Coronary artery (tissue), 2 donors: ENCODE measurements at places on chromosomes 2 and 18.

DNA sequence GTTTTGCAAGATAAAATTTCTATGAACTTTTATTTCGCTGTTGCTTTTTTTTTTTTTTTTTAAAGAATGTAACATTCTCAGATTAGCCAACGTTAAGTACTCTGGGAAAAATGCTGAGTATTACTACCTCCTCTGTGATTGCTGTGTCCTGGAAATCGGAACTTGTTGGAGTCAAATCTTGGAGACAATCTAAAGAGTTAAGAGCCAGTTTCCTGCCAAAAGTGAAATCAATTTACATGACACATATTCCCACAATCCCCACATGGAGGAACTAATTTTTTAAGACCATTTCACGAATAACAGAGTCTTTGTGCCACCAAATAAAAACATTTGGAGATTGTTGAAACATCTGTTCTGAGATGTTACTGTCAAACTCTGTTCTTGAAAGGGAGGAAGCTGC is 127.8 kb downstream of the MEP1B start:
- no peak for DNase-seq

DNA sequence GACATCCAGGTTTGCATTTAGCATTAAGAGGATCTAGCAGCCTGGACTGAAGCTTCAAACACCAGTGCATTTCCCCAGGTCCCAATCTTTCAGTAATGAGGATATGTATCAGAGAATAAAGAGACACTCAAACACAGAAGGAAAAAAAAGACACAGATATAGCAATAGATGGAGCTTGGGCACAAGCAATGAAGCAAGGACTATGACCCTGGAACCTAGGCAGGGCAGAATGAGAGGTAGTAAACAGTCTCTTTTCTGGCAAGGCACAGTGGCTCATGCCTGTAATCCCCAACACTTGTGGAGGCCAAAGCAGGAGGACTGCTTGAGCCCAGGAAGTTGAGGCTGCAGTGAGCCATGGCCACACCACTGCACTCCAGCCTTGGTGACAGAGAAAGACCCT is 80.7 kb upstream of the HNRNPA3 start:
- DNase-seq = no peak

DNA sequence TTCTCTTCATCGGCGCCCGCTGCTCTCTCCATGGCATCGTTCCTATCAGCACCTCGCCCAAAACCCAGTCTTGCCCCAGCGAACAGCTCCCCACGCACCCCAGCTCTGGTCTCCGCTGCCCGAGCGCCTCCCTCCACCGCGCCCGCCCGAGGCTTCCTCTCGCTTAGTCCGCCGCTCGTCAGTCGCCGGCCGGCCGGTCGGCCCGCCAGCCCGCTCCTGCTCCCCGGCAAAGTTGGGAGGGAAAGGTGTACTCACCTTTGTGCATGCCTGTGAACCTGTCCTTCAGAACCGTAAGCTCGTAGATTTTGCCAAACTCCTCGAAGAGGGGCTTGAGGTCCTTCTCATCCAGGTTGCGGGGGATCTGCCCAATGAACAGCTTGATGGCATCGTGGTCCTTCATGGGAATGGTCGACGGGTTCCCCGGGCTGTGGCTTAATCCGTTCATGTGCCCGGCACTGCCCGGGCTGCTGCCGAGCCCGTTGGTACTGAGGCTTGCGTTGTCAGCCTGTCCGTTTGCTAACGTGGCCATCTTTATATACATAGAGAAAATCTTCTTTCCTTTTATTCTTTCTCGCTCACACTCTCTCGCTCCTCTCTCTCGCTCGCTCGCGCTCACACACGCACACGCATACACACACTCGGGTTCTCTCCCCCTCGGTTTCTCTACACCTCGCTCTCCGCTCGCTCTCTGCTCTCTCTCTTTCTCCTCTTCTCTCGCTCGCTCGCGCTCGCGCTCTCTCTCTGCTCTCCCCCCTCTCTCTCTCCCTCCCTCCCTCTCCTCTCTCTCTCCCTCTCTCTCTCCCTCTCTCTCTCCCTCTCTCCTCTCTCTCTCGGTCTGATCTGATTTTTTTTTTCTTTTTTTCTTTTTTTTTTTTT is at the start of gene CELF4:
TSS of gene CELF4 (minus strand) at position 698 of the 876 bp plus-strand sequence.
- DNase-seq = no peak

DNA sequence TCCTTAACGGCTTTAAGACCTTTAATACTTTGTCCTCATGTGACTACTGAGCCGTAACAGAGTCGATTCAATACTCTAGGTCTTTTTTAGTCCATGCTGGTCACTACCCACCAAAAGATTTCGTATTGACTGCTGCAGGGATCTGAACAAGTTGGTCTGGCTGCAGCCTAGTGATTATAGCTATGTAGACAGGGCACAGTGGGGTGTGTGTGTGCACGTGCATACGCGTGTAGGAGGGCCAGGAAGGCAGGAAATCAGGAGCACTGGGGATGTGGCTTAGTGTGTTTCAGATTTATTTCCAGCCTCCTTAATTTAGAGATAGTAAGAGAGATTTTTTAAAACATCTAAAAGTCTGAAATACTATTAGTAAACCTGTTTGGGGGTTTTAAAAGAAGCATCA is 161.4 kb downstream of the MYO3B start:
- DNase-seq = no peak

DNA sequence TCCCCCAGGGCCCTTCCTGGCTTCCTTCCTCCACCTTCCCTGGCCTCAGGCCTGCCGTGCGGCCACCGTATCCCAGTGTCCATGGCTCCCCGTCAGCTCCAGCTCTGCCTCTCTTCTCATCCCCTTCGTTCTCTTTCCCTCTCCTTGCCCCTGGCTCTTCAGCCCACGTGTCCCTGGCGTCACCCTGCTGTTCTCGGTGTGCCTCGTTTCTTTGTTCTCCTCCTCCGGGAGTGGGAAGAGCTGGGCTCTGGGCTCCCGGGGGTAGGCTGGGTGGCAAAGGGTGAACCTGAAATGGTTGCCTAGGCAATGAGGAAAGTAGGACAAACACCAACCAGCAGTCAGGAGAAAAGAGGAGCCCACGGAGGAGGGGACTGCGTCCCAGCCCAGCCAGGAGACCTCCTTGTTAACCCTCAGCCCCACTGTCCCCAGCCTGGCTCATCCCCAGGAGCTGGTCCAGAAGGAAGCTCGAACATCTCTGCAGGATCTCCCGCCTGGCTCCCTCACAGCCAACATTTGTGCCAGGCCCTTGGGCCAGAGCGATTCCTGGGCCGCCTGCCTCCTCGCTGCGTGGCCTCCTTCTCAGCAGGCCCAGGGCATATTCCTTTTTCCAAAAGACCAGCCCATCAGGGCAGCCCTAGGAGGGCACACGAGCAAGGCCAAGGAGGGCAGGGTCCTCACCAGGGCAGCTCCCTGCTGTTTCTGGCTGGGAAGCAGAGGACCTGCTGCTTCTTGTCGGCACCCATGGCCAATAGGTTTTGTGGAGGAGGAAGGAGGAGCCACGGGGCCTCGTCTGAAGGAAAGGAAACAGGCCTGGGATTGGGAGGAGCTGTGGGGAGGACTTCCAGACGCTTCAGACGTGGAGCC is 30.9 kb upstream of the DNMT3A start:
- no peak for DNase-seq
